Right cardiac atrium (tissue), 5 donors: ENCODE measurements at places on chromosomes 12 and 14. TPM values are rescaled to one million over a fixed set of nuclear protein-coding genes. Genes with fewer than 3 reads are reported as not detected.

The SYNE3 gene
- polyA plus RNA-seq: 5.2 TPM

The TMEM119 gene
- polyA plus RNA-seq: 3.2 TPM

The GPR132 gene
- 0.32 TPM for polyA plus RNA-seq

The VTI1B gene
- polyA plus RNA-seq: 117 TPM

The RNASE7 gene
- not detected for polyA plus RNA-seq

The BORCS5 gene
- polyA plus RNA-seq: 6.3 TPM

The GARIN6 gene
- not detected for polyA plus RNA-seq

The B4GALNT3 gene
- polyA plus RNA-seq: 27.5 TPM

The RASSF9 gene
- polyA plus RNA-seq: 0.95 TPM

The POTEM gene
- not detected for polyA plus RNA-seq

The PLCZ1 gene
- polyA plus RNA-seq: 0.34 TPM

The SLCO1B1 gene
- polyA plus RNA-seq: not detected

The PRB3 gene
- not detected for polyA plus RNA-seq

The PTPRO gene
- 0.20 TPM for polyA plus RNA-seq

The SYNJ2BP gene
- polyA plus RNA-seq: 17.9 TPM

The IPO4 gene
- polyA plus RNA-seq: 4.1 TPM

The SLC4A8 gene
- polyA plus RNA-seq: 0.02 TPM

The ACACB gene
- polyA plus RNA-seq: 87.1 TPM

The PPP1R1A gene
- polyA plus RNA-seq: 210 TPM

The SLC38A2 gene
- polyA plus RNA-seq: 69.5 TPM

The DPPA3 gene
- polyA plus RNA-seq: not detected

The PTPRB gene
- 14.3 TPM for polyA plus RNA-seq

The SLC22A17 gene
- polyA plus RNA-seq: 47.2 TPM

The GPR84 gene
- polyA plus RNA-seq: 0.20 TPM

The HCAR1 gene
- polyA plus RNA-seq: 0.20 TPM

The TMEM30B gene
- polyA plus RNA-seq: 1.0 TPM

The DENND5B gene
- polyA plus RNA-seq: 9.6 TPM

The ADAM20 gene
- 0.16 TPM for polyA plus RNA-seq

The PRKD1 gene
- 3.7 TPM for polyA plus RNA-seq

The CACNA2D4 gene
- polyA plus RNA-seq: 1.2 TPM

The FGF23 gene
- 0.68 TPM for polyA plus RNA-seq

The GALNT16 gene
- 33.2 TPM for polyA plus RNA-seq
